Large intestine (tissue), 12 donors: ENCODE measurements at places on chromosomes 4 and X. TPM values are rescaled to one million over a fixed set of nuclear protein-coding genes. Genes with fewer than 3 reads are reported as not detected.

DNA sequence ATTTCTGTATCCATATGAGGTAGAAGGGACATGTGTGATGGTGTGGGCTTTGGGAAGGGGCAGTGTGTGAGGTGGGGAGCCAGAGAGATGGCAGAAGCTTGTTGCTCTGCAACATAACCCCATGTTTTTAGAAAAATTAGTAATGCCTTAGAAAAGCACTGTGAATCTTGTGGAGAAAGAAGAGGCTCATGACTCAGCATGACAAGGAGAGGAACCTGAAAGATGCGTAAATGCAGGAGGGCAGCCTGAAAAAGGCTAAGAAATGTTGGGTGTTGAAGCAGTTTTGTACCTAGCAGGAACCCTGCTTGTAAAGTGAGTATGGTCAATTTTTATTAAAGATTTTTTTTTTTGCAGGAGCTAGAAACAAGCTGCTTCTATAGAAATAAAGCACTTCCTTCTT lies 59.8 kb downstream of the ARSJ start:
- DNase-seq, result no peak

The ETNPPL gene
- 0.06 TPM for polyA plus RNA-seq

- no peak for DNase-seq
These were observed 24.0 kb downstream of the HAND2 start for GRCh38 chr4:173505924-173506518.

The SPON2 gene
- polyA plus RNA-seq, result 54.6 TPM

DNA sequence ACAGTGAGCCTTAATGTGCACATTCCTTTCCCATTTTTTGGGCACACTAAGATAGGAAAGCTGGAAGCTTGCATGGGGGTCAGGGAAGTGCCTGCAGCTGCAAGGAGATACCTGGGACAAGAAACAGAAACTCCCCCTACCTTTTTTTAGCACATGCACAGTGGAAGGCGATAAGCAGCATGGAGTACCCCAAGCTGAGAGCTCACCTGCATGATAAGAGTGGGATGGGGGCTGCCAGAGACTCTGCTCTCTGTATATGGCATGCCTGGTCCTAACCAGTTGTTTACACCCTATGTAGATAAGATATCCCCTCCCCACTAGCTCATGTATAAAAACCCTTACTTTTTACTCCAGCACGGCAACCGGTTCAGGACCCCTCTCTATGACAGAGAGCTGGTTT lies 135.9 kb downstream of the TENT5D start:
- no peak for DNase-seq

GRCh38 chr4:52576326-52576725 lies 82.8 kb downstream of the USP46 start:
- DNase-seq, result no peak

- DNase-seq, result no peak
These were observed 82.0 kb upstream of the PITX2 start for GRCh38 chr4:110704748-110705439.

The FAM47E gene
- 11.9 TPM for polyA plus RNA-seq

The CT55 gene
- 0.06 TPM for polyA plus RNA-seq

The GLUD2 gene
- polyA plus RNA-seq, result 2.0 TPM

The TSPAN7 gene
- polyA plus RNA-seq, result 61.9 TPM

DNA sequence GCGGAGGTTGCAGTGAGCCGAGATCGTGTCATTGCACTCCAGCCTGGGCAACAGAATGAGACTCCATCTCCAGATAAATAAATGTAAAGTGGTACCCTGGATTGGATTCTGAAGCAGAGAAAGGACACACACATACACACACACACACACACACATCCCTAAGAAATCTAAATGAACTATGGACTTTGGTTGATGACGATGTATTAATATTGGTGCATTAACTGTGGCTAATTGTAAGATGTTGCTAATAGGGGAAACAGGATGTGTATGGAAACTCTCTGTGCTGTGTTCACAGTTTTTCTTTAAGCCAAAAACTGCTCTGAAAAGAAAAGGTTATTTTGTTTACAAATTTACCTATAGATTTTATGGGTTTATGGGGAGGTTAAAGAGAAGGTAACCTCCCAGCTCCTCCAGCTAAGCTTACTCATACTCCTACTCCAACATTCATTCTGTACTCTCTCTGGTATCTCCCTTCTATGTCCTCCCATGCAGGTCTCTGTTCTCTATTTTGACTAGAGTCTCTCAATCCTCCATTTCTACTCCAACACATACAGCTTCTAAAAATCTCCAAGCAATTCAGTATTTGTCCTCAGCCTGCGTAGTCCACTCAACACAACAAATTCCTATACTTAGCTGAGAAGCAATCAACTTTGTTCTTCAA lies 46.5 kb upstream of the RELL1 start:
- DNase-seq, result peak; percentile 66

DNA sequence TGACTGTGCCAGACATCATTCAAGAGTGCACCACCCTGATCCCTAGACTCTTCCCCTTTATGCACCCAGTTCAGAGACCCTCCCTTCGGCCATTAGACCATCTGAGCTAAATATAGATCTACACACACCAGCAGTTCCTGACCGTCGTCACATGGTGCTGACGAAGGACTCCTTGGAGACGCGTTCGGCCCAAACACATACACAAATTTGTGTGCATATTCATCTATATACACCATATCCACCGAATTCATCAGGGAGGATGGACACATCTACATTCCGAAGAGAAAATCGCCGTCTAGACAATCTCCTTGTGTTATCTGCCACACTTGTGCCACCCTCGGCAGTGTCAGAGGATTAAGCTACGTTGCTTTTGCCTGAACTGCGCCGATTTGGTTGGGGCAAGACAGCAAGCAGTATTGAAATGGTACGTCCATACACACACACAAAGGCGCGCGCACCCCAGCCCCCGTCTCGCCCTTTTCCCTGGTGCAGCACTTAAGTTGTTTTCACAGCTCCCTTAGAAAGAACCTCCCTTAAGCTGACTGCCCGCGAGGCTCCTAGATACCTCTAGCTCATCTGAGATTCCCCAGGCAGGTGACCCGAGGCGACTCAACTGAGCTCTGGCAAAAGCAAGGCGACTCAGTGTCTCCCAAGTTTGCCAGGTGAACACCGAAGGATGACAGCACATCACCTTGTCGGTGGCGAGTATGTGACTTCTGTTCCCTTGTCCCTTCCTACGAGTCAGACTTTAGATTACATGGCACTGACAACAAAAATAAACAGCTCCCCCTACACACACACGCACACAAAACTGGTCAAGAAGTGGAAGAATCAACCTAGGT lies 1.0 kb downstream of the RASGEF1B start:
- DNase-seq, result peak; percentile 72

DNA sequence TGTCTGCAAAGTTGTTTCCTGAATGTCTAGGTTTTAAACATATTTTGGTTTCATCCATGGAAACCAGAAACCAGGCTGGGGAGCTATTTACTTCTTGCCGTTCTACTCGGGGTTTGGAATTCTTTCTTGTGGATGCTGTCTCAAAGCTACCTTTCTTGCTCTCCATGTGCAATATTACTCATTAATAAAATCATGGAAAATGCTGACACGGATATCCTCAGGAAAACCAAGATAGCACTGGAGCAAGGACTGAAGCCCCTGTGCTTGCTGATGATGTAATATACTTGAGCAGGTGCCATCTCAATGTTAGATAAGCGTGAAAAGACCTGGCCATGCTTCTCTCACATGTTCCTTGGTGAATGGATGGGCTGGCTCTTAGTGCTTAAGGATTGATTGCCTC lies 41.5 kb upstream of the HPF1 start:
- peak; percentile 47 for DNase-seq

DNA sequence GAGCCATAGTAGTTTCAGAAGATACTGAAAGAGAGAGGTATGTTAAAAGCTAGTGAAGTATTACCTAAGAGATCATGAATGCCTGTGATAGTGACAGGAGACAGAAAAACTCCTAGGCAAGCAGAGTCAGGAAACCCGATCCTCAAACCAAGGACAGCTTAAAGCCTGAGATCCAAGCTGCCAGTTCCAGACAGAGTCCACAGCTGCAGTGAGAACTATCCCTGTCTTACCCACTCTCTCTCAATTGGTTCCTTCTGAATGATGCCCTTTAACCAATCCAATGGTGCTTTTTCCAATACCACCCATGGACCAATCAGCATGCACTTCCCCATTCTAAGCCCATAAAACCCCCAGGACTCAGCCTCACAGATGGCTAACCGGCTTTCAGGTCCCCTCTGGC lies 90.4 kb upstream of the PCDH10 start:
- DNase-seq, result no peak

The PAGE2B gene
- 0.57 TPM for polyA plus RNA-seq

The PLA2G12A gene
- 85.4 TPM for polyA plus RNA-seq

The NPFFR2 gene
- polyA plus RNA-seq, result not detected

DNA sequence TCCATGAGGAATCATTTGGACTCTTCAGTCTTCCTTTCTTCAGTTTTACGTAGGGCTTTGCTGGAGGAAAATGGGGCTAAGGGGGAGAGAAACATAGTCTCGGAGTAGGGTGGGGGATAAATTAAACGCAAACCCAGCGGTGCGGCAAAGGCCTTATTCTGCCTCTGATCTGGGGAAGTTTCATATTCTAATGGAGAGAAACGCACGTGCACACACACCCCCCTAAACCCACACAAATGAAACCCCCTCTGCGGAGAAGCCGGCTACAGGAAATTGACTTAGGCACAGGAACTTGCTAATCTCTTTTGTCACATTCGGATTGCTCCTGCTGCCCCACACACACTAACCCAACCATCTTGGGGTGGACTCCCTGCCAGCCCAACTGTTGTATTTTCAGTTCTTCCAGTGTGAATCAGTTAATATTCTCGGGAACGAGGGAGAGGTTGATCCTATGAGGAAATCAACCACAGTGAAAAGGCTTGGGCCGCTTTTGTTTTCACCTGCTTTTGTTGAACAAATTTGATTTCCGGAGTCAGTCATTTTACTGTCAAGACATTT lies at the start of gene RHOH:
Gene RHOH (plus strand): TSS at position 308 of the 558 bp plus-strand sequence. CDS start 46,356 bp downstream, outside the sequence.
- DNase-seq, result no peak

- no peak for DNase-seq
These were observed 85.8 kb upstream of the PUDP start for GRCh38 chrX:7233580-7234406.

GRCh38 chrX:100642290-100642689 lies 1.7 kb upstream of the SRPX2 start:
- no peak for DNase-seq

GRCh38 chr4:109171070-109171469 lies 131.4 kb downstream of the COL25A1 start:
- DNase-seq, result no peak

The NXF2 gene
- polyA plus RNA-seq, result not detected

GRCh38 chr4:56742080-56742871 lies 61.2 kb upstream of the HOPX start:
- no peak for DNase-seq

GRCh38 chr4:140807491-140808252 lies 51.5 kb upstream of the TBC1D9 start:
- DNase-seq, result no peak

DNA sequence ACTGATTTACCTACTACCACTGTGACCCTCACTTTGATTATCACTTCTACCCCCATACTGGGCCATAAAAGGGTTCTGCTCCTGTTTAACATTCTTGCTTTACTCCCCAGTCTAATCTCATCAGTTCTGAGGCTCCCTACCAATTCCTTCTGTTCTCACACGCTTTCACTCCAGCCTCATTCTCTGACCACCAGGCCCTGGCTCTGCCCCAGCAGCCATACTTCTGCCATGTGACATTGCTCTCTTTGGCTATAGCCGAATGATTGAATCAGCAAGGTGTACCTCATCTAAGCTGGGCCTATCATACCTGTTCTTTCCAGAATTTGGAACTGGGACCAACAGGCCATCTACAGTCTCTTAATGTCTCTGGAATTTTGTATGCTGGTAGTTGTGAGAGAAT lies 14.4 kb upstream of the ELF2 start:
- DNase-seq, result no peak
